ENCODE measurements at places on chromosomes 6 and 20.
A peak's percentile ranks its signal among the peaks of the same experiment; 100 is the strongest.

DNA sequence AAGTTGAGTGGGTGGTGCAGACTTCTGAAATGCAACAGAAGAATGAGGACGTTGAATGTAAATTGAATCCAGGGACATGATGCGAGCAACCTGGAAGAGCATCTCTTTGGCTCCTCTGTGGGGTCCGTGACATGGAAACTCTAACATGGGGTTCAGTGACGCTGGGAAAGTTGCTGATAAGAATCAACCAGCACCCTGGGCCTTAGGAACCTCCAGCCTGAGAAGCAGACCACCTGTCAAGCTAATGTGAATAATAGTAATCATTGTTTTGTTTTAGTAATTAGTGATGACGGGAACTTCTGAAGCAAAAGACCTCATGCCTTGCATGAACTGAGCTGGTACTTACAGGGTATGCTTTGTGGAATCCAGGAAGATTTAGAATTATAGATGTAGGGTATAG is 25.2 kb upstream of the DOK5 start:
- H3K36me3 ChIP-seq = no peaks in the 10 kb centered on the region
- H3K4me3 ChIP-seq = no peak overlapping the region
- H3K4me1 ChIP-seq = no peaks in the 10 kb centered on the region

DNA sequence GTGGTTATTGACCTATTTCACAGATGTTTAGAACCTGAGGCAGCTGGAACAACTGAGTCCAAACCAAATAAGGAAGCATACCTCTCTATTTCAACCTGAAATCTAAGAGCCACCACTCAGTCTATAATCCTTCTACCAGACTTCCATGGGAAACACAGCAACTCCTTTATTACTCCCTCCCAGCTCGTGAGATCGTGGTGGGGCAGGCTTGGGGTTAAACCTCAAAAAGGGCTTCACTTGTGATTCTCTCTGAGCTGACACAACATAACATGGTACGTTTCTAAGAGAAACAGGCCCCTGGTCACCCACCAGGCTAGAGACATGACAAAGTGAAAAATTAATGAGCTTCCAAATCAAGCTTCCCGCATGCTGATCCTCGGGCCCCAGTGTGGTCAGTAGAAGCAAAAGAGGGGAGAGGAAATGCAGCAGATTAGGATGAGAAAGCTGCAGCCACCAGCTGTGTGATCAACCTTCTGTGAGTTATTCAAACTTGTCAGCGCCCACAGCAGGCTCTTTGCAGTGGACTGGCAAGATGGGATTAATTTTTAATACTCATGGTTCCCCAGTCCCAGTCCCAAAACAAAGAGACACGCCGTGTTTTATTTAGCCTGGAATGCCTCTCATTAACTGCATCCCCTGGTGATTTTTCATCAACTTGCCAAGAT is 9.3 kb downstream of the PKHD1 start:
- H3K4me1 ChIP-seq = no peaks in the 10 kb centered on the region
- no peak overlapping the region for H3K4me3 ChIP-seq
- H3K27ac ChIP-seq = no peak overlapping the region
- no peaks in the 10 kb centered on the region for H3K36me3 ChIP-seq
- no peak for DNase-seq

DNA sequence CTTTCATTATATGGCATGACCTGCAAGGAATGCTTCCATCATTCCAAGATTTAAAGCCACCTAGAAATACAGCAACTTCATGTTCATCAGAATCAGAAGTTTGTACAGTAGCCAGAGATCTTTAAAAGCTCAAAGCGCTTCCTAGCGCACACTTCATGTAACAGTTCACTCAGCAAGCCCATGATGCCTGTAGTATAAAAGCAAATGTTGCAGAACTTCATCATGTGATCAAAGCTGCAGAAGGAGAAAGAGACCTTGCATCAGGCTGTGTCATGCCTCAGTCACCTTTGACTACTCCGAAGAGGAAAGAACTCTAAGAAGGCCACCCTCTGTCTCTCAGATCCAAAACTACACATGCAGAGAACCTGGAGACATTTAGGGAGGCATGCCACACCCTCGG is 78.5 kb downstream of the AGPAT4 start:
- H3K4me3 ChIP-seq = no peak overlapping the region
- DNase-seq = no peak
- H3K36me3 ChIP-seq = no peaks in the 10 kb centered on the region

- no peaks in the 10 kb centered on the region for H3K4me1 ChIP-seq
- H3K4me3 ChIP-seq = no peak overlapping the region
- no peaks in the 10 kb centered on the region for H3K36me3 ChIP-seq
- H3K27ac ChIP-seq = no peak overlapping the region
These were observed 25.3 kb upstream of the CD93 start for GRCh38 chr20:23111307-23111943.

- peaks cover 19% of the 10 kb centered on the region for H3K4me1 ChIP-seq
- no peaks in the 10 kb centered on the region for H3K27me3 ChIP-seq
- DNase-seq = peak; percentile 31
- peak overlapping the region; percentile 57 for H3K4me3 ChIP-seq
These were observed 623 bp upstream of the SNX9 start for GRCh38 chr6:157822245-157823000.

DNA sequence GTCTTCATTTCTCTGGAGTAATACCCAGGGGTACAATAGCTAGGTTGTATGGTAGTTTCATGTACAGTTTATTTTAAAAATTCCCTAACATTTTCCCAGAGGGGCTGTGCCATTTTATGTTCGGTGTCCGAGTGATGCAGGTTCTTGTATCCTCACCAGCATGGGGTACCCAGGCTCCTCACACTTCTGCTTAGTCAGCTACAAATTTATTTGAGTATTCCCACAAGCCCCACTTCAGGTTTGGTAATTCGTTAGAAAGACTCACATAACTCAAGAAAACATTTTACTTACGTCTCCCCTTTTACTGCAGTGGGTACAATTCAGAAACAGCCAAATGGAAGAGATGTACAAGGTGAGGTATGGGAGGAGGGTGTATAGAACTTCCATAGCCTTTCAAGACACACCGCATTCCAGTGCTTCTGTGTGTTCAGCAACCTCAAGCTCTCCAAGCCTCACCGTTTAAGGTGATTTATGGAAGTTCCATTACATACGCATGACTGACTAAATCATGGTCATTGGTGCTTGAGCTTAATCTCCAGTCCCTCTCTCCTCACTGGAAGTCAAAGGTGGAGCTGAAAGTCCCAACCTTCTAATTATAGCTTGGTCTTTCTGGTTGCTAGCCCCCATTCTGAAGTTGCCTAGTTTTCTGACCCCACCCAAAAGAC is 18.1 kb downstream of the RIPK1 start:
- no peak overlapping the region for H3K27ac ChIP-seq
- H3K27me3 ChIP-seq = no peaks in the 10 kb centered on the region
- no peak for DNase-seq
- peaks cover 28% of the 10 kb centered on the region for H3K36me3 ChIP-seq
- no peak overlapping the region for H3K4me3 ChIP-seq

GRCh38 chr6:116409756-116410155 is 39.0 kb downstream of the DSE start:
- H3K27ac ChIP-seq = no peak overlapping the region
- no peaks in the 10 kb centered on the region for H3K27me3 ChIP-seq
- no peak overlapping the region for H3K4me3 ChIP-seq
- no peak for DNase-seq
- H3K4me1 ChIP-seq = peaks cover 48% of the 10 kb centered on the region
- peaks cover 1% of the 10 kb centered on the region for H3K36me3 ChIP-seq

DNA sequence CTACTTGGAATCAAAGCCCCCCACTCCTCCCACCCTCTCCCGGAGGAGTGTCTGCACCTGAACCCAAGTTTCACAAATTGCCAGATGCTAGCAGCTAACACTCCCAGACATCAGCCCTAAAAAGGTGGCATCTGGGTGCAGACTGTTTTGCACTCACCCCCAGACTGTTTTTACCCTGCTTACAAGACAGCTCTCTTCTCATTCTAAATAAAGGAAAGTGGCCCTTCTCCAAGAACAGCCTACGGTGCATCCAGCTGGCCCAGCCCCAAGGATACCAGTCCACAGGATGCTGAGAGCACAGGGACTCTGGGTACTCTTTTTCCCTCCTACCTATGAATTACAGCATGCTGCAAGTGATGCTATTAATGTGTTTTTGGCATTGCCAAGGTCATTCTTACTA is 842.0 kb upstream of the FLRT3 start:
- no peak for DNase-seq
- H3K27me3 ChIP-seq = no peaks in the 10 kb centered on the region
- no peak overlapping the region for H3K4me3 ChIP-seq
- H3K36me3 ChIP-seq = no peaks in the 10 kb centered on the region
- no peaks in the 10 kb centered on the region for H3K4me1 ChIP-seq

- H3K27me3 ChIP-seq = no peaks in the 10 kb centered on the region
- H3K4me1 ChIP-seq = peaks cover 9% of the 10 kb centered on the region
- DNase-seq = peak; percentile 59
- no peak overlapping the region for H3K4me3 ChIP-seq
- H3K27ac ChIP-seq = no peak overlapping the region
These were observed 50.5 kb downstream of the CPNE5 start for GRCh38 chr6:36788768-36789167.

GRCh38 chr6:87066449-87067333 is 28.2 kb downstream of the CGA start:
- H3K4me3 ChIP-seq = peak overlapping the region; percentile 64
- peaks cover 19% of the 10 kb centered on the region for H3K27me3 ChIP-seq
- no peaks in the 10 kb centered on the region for H3K4me1 ChIP-seq
- peak; percentile 78 for DNase-seq
- no peaks in the 10 kb centered on the region for H3K36me3 ChIP-seq

DNA sequence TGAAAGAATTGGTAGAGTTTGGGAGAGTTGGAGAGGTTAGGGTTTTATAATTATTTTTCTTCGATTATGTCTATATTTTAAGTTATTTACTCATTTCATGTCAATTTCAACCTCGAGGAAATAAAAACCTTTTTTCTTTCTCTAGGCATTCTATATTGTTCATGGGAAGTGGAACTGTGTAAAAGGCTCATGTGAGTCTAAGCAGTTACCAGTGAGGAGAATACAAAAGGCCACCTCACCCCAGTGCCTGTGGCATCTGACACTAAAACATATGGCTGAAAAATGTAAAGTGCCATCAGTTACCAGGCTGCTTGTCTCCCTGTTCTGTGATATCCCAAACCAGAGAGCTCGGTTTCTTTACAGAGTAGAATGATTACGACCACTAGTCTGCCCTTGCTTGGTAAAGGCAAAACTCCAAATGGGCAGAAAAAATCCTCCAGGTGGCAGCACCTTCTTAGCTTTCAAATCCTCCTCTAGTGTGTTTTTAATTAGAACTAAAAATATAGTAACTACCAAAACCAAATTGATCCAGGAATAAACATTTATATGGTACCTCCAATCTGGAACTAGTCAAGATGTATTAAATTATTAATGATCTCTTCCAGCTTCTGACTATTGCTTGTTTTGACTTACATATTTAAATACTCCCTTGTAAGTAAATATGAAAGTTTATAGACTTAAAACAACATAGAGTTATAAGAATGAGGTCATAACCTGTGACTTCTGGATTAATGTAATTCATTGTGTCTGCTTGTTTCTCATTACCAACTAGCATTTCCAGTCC is 122.6 kb upstream of the MCHR2 start:
- H3K27me3 ChIP-seq = no peaks in the 10 kb centered on the region
- H3K27ac ChIP-seq = no peak overlapping the region
- peaks cover 8% of the 10 kb centered on the region for H3K4me1 ChIP-seq
- no peaks in the 10 kb centered on the region for H3K36me3 ChIP-seq
- H3K4me3 ChIP-seq = no peak overlapping the region
- peak; percentile 78 for DNase-seq

- H3K4me1 ChIP-seq = no peaks in the 10 kb centered on the region
- no peak for DNase-seq
- H3K27me3 ChIP-seq = no peaks in the 10 kb centered on the region
These were observed 115.7 kb downstream of the B3GAT2 start for GRCh38 chr6:70841112-70841511.

DNA sequence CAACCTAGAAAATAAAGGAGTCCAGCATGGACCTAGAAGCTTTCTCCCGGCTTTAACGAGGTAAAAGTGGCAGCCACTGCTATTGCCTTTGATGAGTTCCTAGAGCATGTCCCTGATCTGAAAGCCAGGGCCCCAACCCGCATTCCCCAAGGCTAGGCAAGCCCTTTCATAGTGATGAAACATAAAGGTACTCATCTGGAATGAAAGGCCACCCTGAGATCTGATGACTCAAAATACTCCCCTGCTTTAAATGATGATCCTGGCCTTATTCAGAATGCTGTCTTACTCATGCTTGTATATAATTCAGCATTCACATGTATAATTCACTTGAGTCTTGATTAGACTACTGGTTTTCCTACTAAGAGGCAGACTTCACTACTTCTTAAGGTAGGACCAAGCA is 21.3 kb downstream of the TTPAL start:
- H3K27me3 ChIP-seq = no peaks in the 10 kb centered on the region
- DNase-seq = peak; percentile 95
- peak overlapping the region; percentile 9 for H3K4me3 ChIP-seq
- H3K4me1 ChIP-seq = peaks cover 62% of the 10 kb centered on the region
- peak overlapping the region; percentile 99 for H3K27ac ChIP-seq
- H3K36me3 ChIP-seq = peaks cover 29% of the 10 kb centered on the region

GRCh38 chr6:42745083-42745639 is 742 bp downstream of the TBCC start:
- no peaks in the 10 kb centered on the region for H3K36me3 ChIP-seq
- H3K27me3 ChIP-seq = no peaks in the 10 kb centered on the region
- peak overlapping the region; percentile 94 for H3K4me3 ChIP-seq

GRCh38 chr20:33676652-33677645 is 2.7 kb upstream of the NECAB3 start:
- no peaks in the 10 kb centered on the region for H3K27me3 ChIP-seq
- H3K4me1 ChIP-seq = peaks cover 29% of the 10 kb centered on the region
- no peak overlapping the region for H3K27ac ChIP-seq
- H3K36me3 ChIP-seq = no peaks in the 10 kb centered on the region
- no peak for DNase-seq
- no peak overlapping the region for H3K4me3 ChIP-seq

DNA sequence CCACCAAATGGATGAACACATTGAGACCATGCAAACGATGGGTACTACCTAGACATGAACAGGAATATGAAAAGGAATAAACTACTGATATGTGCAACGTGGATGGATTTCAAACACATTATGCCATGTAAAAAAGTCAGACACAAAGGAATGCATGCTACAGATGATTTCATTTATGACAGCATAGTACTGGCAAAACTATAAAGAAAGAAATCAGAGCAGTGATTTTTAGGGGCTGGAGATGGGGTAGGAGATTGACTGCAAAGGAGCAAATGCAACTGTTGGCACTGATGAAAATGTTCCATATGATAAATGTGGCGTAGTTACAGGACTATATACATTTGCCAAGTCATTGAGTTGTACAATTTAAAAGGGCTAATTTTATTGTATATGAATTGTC is 13.4 kb upstream of the COL12A1 start:
- no peaks in the 10 kb centered on the region for H3K36me3 ChIP-seq
- no peak overlapping the region for H3K4me3 ChIP-seq
- peaks cover 46% of the 10 kb centered on the region for H3K4me1 ChIP-seq
- DNase-seq = peak; percentile 57
- H3K27me3 ChIP-seq = no peaks in the 10 kb centered on the region

Measured in GM23248 (cell line).